Chondrocyte (in vitro differentiated cells): ENCODE measurements at places on chromosomes 2 and 18. TPM values are rescaled to one million over a fixed set of nuclear protein-coding genes. Genes with fewer than 3 reads are reported as not detected.

The CERKL gene
- not detected in 3 replicates for total RNA-seq

DNA sequence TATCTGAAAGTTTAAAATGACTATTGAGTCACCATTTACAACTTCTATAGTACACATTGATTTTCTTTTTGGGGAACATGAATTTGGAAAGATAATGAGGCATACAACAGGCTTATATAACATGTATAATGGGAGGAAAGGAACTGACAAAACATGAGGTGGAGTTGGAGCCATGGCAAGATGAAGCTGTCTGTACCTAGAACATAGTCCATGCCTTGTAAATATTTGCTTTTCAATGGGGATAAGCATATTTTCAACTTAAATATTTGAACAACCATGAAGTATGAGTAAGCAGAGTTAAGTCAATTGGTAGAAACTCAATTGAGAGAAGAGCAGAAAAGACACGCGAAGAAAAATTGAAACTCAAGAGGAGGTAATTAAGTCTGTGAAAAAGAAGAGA is 37.1 kb upstream of the GALNT13 start:
- H3K36me3 ChIP-seq: no peaks in the 10 kb centered on the region
- H3K4me3 ChIP-seq: no peak overlapping the region
- H3K27ac ChIP-seq: no peak overlapping the region
- no peaks in the 10 kb centered on the region for H3K4me1 ChIP-seq

DNA sequence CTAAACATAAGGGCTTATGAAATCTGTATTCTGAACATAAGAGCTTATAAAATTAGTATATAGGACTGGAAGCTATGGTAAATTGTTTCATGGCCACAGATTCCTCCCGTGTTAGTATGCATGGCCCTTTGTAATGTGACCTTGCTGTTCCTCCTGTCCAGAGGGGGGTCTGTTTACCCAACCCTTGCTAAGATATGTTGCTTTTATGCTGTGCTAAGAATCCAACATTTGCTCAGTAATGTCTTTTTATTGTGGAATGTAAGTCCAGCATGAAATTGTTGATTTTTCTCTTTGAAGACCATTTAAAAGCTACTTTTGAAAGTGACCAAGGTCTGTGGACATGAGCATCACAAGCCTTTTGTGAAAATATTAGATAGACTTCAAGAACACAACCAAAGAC is 485.4 kb downstream of the PARD3B start:
- H3K36me3 ChIP-seq: no peaks in the 10 kb centered on the region
- no peak overlapping the region for H3K4me3 ChIP-seq
- no peak overlapping the region for H3K27ac ChIP-seq
- DNase-seq: no peak
- peaks cover 9% of the 10 kb centered on the region for H3K4me1 ChIP-seq

The KCNJ3 gene
- 0.07 to 0.51 TPM in 2 of 3 replicates, not detected in the other for total RNA-seq

DNA sequence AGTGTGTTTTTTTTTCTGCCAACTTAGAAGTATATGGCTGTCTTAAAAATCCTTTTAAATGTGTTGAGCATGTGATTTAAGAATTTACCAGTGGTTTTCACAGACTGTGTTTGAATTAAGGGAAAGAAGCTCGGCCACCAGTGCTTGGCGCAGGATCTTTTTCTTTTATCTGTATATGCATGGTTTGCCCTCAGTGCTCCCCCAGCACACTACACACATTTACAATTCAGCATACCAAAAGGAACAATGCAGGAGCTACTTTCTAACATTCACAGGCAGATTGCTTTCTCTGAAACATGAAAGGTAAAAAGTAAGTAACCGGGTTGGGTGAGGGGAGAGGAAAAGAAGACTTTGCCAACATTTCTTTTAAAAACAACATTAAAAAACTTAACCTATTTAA is 3.9 kb downstream of the SALL3 start:
- H3K27ac ChIP-seq: no peak overlapping the region
- H3K36me3 ChIP-seq: peaks cover 4% of the 10 kb centered on the region
- peaks cover 60% of the 10 kb centered on the region for H3K27me3 ChIP-seq
- DNase-seq: no peak
- H3K4me1 ChIP-seq: peaks cover 2% of the 10 kb centered on the region
- no peak overlapping the region for H3K4me3 ChIP-seq
